Stimulated activated CD4-positive, alpha-beta T cell treated with anti-CD3 and anti-CD28 coated beads, TNF-alpha, amount 100 ng/mL, for 4 hours (primary cell): ENCODE measurements at places on chromosomes 12 and 14.

GRCh38 chr14:77903221-77903620 is 103.3 kb downstream of the ADCK1 start:
- DNase-seq, result no peak

- no peak for DNase-seq
Measured at GRCh38 chr12:86914721-86915120, 658.5 kb upstream of the MGAT4C start.

DNA sequence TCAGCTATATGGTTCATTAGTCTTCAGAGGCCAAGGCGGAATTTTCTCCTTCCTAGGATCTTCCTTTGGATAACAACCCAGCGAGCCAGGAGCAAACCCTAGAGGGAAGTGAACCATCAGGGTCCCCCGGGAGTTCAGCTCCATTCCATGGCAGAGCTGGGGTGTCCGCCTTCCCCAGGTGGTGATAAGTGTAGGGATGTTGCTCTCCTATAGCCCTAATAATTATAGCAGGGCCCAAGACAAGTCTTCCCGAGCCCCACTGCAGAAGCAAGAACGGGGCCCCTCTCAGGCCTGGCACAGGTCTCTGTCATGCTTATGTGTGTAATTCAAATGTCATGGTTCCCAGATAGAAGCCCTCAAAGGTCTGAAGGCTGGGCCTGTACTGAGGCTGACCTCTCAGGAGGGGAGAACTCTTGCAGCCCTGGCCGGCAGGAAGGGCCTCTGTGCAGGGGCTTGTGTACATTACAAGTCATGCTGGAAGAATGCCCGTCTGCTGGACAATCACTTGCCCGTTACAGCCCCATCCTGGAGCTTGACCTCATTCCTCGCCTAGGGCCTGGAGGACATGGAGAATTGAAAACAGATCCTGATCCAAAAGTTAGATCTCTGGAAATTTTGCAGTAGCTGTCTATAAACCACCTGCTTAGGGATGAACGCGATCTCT is 17.3 kb downstream of the LRTM2 start:
- DNase-seq, result no peak

DNA sequence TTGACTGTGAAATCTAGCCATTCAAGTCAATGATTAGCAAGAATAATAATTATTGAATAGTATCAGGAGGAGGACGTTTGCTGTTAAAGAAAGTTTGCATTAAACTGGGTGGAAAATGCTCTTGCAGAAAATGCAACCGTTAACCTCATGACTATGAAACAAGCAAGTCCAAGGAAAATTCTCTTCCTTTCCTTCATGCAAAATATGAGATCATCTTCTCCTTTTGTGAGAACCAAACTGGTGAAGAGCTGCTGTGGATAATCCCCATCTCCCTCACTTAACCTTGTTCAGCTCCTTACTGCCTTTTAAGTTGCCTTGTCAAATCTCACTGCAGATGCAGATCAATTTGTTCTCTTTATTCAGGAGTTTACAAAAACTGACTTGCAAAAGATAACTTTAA is 142.5 kb downstream of the BCAT1 start:
- no peak for DNase-seq

DNA sequence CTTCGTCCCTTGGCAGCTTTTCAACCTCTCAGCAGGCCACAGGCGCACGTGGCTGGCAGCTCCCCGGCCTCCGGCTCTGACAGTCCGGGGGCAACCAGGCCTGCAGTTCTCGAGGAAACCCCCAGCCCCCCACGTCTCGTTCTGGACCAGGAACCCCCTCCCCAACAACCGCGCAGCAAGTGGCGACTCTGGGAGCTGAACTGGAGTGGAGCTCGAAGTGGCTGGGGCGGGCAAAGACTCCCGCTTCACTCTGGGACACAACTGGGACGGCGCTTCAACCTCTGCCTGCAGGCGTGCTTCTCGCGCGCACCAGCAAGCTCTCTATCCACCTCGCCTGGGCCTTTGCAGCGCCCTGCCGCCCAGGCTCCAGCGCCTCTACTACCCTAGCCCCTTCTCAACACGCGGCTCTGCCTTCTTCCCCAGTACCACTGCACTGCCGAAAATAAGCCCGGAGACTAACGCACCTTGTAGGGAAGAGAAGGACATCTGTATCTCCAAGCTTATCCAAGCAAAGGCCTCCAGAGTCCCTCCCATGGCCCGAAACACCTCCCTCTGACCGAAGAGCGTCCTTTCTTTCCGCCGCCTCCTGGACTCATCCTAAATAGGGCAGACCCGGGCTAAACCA is 2.4 kb upstream of the NKX2-1 start:
- no peak for DNase-seq

- DNase-seq, result no peak
Measured at GRCh38 chr14:97523936-97524335, 726.8 kb downstream of the VRK1 start.

- DNase-seq, result no peak
Measured at GRCh38 chr12:97968641-97969197, 506.1 kb downstream of the RMST start.

DNA sequence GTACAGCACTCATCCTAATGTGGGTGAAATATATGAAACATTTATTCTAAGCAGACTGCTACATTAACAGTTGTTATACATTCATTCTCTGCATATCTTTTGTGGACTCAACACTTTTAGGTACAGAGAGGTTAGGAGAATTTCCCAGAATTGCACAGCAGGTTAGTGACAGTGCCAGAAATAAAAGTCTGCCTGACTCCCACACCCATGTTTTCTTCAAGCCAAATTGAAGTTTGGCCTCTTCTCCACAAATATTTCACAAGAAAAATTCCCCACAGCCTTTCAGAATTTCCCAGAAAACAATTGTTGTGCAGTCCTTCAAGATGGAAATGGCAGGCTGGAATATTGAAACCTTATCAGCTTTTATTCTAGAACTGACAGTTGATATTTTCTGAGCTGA is 464.8 kb downstream of the RAD51B start:
- no peak for DNase-seq

GRCh38 chr12:132450418-132451171 is 39.4 kb upstream of the FBRSL1 start:
- no peak for DNase-seq

DNA sequence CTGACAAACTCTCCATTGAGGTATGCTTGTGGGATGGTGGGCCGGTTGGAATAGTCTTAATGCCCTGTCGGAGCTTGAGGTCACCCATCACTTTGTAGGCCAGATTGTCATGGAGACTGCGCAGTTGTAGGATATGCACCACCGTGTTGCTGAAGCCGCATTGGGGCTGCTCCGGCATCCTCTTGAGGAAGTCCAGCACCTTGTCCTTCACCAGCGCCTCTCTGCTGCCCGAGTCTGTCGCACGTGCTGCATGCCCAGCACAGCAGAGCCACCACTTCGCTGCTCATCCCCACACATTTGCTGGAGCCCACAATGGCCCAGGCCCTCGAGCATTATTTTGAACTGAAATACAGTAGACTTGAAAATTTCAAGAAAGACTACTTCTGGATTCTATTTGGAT is 61.8 kb downstream of the FBXO33 start:
- DNase-seq, result no peak

DNA sequence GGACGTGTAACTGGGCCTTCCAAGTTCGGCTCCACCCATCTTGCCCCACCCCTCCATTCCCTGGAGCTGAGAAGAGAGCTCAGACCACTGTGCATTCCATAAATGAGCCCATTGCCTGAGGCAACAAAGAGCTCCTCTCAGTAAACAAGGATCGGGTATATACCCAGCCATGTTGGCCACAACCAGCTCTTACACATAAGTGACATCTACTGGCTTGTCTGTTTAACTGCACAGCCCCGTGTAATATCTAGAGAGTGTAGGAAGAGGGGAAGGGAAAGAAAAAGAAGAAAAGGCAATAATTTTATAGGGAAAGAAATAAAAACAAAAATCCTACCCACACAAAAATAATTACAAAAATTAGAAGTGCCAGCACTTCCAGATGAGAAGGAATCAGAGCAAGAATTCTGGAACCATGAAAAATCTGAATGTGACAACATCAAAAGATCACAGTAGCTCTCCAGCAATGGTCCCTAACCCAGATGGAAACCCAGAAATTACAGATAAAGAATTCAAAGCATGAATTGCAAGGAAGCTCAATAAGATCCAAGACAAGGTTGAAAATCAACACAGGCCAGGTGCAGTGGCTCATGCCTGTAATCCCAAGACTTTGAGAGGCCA is 308.1 kb downstream of the RPAP3 start:
- no peak for DNase-seq

DNA sequence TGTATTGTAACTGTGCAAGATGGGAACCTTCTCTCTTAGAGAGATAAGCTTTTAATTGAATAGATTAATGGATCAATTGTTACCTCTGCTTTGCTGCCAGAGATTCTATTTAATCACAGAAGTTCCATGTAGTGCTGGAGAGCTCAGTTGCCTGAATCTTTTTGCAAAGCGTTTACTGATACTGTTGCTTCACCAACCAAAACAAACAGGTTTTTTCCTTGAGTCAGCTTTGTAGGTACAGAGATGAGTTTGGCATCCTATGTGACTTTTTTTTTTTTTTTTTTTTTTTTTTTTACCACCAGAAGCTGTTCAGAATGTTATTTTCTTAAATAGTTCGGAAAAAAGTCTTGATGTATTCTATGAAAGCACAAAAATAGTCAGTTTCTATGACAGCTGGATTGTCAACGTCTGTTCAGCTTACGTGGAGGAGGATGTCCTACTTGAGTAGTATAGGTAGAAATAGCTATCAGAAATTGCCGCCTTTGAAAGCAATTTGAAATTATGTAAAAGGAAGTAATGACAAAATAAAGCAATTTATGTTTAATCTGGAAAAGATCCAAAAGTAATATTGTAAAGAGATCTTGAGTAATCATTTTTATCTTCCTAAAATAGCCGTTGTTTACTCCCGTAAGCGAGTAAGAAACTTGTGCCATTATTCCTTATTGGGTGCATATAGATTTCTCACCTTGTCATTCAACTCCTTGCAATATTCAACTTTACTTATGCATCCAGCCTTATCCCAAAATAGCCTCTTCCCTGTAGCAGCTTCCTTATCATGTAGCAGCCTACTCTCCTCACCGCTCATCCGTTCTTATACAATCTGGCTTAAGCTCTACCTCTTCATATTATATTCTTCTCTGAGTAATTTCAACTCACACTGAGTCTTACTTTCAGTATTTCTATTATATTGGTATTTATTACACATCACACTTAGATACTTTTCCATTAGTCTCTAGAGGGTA is 5.2 kb downstream of the LRRK2 start:
- no peak for DNase-seq

DNA sequence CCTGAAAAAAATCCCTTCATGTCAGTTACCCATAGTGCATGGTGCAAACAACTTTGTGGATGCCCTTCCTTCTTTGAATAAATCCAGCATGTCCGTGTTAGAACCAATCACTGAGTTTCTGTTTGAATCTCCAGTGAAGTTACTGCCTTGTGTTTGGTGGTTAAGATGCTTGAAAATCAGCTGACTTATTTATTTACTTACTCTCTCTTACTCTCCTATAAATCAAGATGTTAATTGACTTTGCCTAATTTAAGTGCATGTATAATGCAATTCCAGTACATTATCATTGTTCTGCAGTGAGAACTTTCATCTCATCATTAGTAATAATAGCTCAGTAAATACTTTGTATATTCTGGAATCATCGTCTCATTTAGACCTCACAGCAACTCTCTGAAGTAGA is 114.2 kb downstream of the ESRRB start:
- DNase-seq, result no peak

DNA sequence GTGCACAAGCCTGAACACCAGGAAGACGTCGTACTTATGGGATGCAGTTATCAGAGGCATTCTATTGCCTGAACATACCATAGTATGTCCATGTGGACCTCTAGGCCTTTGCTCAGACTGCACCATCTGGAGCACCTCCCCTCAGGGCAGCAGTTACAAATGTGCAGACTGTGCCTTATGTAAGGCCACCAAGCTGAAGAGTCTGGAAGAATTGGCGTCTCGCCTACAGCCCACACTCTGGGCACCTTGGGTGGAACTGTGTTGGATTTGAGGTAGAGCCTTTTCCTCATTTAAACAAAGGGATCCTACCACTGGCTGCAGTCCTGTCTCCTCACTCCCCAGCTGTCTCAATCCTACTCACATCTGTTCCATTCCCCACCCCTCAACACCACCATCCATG is 204.3 kb upstream of the FRMD6 start:
- no peak for DNase-seq

- DNase-seq, result no peak
Measured at GRCh38 chr14:35576856-35577255, 42.9 kb downstream of the INSM2 start.

- DNase-seq, result no peak
Measured at GRCh38 chr12:45468751-45469615, 253.1 kb downstream of the ANO6 start.

DNA sequence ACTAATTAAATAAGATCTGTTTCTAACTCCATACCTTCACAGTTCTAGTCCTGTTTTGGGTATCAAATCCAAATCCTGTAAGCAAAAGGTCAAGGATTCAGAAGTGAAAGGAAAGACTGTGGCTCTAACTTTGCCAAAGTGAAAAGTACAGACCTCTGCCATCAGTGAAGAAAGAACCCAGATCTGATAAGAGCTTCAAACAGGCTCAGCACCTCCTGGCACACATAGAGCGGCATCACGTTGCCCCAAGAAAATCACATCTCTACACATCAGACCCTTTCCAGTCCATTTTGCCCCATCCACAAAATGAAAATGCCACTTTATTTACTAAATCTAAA is 23.2 kb downstream of the CLIP1 start:
- DNase-seq, result no peak

DNA sequence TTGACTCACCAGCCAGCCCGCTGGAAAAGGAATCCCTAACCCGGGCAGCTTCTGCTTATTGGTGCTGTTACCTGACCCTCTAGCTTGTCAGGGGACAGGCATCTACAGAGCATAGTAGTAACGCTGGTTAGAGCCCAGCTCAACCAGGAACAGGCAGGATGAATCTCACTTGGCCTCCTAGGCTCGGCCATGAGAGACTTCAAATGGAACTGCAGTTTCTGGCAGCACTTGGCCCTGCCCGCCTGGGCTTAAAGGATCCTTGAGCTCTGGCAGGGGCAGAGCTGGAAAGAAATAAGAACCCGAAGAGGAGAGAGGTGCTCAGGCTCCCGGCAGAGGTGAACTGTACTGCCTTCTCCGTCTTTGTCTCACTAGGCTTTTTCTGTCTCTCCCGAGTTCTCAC is 2.3 kb upstream of the LHX5 start:
- no peak for DNase-seq

GRCh38 chr12:6444704-6445688 is at the start of gene CD27:
Gene CD27 (plus strand): TSS chr12:6444955. CDS start chr12:6445096, 141 bp downstream.
- DNase-seq, result no peak

- DNase-seq, result no peak
Measured at GRCh38 chr14:70830998-70831781, 21.9 kb upstream of the MAP3K9 start.
